ENCODE measurements at places on chromosomes 7 and 10.

GRCh38 chr10:34794835-34795234 lies 20.3 kb downstream of the PARD3 start:
- DNase-seq, result no peak

DNA sequence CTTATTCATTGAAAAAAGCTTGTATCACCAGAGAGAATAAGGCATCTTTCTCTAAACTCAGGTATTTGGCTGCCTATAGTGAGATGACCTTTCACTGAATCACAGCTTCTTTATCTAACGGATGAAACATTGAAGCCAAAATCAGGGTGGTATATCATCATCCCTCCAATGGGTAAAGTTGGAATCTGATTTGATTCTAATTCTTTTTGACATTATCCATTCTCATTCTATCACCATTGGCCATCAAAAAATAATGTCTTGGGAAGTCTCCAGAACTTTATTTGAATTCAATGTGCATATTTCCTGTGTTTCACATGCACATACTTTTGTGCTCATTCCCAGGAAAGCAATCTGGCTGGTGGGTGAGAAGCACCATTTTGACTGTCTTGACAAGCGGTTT lies 95.2 kb downstream of the PLPP4 start:
- DNase-seq, result no peak

DNA sequence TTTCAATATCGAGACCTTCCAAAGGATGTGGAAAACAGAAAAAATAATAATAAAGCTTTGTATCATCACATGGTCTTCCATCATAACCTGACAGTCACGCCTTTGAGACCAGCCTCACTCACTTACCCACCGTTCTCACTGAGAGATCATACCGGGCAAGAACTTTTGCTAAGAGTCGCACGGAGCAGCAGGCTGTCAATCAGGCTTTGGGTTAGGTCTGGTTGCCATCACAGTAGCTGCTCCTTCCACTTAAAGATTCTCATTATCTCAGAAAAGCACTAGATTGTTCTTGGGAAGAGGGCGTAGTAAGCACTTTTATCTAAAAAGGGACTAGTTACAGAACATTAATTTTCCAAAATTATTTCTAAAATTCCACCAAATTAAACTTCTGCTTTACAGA lies 2.0 kb downstream of the RELN start:
- DNase-seq, result no peak

GRCh38 chr10:105037022-105037421 lies 395.9 kb downstream of the SORCS3 start:
- DNase-seq, result no peak

- no peak for DNase-seq
Observed at GRCh38 chr7:2779051-2779450, 65.1 kb downstream of the GNA12 start.

- DNase-seq, result no peak
Observed at GRCh38 chr10:14366760-14367159, 36.0 kb upstream of the FRMD4A start.

DNA sequence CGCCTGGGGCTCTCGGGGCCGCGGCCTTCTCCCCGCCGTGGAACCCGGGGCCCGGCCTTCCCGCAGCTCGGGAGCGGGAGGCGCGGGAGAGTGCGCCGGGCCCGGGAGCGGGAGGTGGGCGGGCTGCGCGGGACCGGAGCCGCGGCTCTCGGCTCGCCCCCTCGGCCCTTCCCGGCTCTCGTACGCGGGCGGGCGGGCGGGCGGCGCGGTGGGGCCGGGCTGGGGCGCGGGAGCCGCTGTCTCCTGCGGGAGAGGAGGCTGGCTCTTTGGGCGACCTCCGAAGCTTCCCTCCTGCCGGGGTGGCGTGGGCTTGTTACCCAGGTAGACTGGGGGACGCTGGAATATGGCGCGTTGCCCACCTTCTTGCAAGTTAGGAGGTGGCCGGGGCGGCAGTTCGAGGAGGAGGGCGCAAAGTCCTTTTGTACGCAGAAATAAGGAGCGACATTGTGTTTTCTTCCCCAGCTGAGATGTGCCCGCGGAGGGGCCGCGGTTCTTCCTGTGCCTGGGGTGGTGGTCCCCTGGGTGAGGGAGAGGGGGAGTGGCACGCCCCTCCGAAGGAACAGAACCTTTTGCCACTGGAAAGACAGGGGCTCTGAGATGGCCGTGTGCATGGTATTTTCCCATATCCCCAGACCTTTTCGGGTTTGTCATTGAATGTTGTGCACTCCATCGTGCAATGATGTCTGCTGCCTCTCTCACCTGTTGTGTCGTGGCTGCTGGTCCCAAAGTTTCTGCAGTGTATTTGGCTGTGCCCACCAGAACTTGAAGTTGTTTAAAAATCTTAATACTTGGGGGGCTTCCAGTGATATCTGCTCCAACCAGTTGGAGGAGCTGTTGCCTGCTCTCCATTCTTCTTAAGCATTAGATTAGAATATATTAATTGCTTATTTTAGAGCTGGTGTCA lies 844 bp downstream of the NRF1 start:
- no peak for DNase-seq

DNA sequence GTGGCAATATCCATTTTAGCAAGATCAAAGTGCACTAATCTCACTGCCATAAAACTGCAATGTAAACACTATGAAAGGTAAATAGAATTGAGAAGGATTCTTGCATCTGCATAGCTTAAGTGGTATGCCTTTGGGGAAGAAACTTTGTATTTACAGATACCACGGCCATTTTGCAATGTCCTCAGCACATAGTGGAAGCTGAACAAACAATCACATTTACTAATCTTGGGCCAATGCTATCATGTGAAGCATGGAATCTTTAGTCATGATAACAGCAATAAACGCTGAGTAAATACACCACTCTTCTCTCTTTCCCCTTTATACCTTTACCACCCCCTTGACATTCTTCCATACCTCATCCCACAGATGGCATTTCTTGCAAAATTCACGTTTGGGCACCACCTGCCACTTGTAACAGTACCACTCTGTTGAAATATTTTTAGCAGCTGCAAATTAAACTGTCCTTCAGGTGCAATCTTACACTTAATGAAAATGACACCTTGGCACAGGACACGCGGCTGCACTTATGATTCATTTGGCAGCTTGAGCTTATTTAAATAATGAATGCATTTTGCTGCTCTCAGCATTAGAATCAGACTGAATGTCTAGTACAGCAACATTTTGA lies 171.8 kb downstream of the SEMA3A start:
- DNase-seq, result no peak

DNA sequence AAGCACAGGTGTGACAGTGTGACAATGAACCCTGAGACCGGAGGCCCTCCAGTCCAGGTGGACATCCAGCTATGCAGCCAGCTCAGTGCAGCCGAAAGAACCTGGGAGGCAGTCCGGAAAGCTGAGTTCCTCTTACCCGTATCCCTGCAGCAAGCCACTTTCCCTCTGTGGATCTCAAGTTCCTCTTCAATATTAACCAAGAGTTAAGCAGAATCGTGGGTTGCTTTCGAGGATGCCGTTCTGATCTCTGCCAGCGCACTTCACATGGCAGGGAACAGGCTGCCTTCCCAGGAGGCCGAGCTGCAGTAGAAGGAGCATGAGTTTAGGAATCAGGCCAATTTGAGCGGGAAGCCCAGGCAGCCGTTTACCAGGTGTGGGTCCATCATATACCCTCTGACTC lies 591.6 kb downstream of the SDK1 start:
- no peak for DNase-seq

DNA sequence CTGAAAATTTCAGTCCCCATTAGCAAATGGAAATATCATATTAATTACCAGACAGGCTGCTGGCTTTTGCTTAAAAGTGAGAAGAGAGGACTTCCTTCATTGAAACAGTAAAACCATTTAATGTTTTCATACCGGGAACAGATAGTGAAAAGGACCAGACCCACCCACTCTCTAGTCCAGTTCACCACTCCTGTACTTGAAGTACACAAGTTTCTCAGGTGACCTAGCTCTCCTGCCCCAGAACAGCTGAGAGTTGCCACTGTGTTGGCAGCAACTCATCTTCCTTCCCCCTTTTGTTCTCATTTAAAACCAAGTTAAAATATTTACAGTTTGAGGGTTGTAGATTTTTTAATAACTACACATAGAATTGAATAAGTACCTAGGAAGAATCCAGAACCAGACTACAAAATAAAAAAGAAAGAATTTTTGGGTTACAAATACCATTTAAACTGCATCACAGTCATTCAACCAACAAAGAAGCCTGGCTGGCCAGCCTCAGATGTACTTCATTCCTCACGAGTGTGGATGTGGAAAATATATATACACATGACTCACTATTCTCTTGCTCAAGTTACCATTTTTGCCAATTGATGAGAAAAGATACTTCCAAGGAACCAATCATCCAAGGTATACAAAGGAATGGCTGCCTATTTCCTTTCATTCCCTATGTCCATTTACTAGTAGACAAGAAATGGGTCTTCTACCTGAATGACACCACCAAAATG lies 68.1 kb downstream of the VPS41 start:
- DNase-seq, result no peak

DNA sequence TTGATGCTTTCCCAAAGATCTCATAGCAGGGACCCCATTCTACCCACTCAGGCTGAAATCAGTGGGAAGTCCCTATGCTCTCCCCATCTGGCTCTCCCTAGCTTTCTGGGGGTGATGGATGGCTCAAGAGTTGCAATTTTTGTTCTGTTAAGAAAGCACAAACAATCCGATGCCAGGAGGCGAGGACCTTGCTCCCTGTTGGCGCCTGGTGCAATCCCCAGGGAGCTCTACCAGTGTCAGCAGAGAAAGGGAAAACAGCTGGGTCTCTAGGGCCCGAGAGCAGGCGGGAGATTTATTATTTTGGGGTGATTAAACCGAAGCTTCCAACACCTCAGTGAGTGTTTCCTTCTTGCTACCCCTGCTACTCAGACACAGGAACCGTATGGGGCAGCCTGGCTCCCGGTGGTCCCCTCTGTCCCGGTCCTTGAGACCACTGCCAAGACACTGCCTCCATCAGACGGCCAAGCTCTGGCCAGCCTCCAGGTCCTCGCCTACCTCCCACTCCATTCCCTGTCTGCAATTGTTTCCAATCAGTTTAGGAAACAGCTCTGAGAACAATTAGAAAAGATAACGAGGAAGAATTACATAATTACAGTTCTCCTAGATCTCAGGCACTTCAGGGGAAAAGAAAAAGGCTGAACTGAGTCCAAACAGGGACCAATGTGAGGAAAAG lies 147.9 kb downstream of the PLXNA4 start:
- no peak for DNase-seq

GRCh38 chr7:38182450-38182849 lies 4.4 kb downstream of the STARD3NL start:
- no peak for DNase-seq

DNA sequence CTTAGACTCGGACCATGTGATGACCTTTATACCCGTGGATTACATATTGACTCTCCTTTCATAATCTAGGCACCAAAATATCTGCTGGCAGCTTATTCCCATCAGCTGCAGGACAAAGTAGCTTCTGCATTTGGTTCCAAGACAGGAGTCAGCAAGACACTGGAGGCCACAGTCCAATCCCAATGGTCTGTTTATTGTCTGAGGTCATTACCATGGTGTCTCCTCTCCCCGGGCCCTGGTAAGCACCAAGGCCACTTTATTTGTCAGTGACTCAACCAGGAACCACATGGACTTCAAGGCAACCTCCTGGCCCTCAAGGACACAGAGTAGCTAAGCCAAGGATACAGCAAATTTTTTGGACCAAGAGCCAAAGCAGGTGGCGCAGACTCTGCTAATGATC lies 36.1 kb downstream of the KCNMA1 start:
- no peak for DNase-seq

- DNase-seq, result no peak
Observed at GRCh38 chr7:152054367-152055230, 29.1 kb downstream of the GALNT11 start.

GRCh38 chr10:52220947-52221346 lies 93.1 kb upstream of the DKK1 start:
- no peak for DNase-seq

- peak; percentile 54 for DNase-seq
Observed at GRCh38 chr10:2839081-2839725, 228.1 kb upstream of the PFKP start.

- no peak for DNase-seq
Observed at GRCh38 chr7:44760034-44760580, 11.5 kb downstream of the ZMIZ2 start.

DNA sequence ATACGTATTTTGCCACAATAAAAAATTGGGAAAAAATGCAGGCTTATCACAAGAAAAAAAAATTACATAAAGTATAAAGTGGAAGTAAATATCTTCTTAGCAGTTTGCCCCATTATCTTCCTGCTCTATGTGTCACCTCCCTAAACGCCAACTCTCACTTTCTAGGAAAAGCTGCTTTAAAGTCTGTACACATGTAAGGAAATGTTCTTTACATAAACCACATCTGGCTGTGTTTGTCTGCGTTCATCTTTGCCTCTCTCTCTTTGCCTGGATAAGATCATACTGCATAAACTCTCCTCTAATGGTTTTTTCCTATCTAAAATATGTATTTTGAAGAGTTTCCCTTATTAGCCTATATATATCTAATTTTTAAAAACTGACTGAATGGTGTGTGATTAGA lies 23.0 kb upstream of the UMAD1 start:
- no peak for DNase-seq

GRCh38 chr10:24465124-24465874 lies 256.4 kb downstream of the KIAA1217 start:
- no peak for DNase-seq

DNA sequence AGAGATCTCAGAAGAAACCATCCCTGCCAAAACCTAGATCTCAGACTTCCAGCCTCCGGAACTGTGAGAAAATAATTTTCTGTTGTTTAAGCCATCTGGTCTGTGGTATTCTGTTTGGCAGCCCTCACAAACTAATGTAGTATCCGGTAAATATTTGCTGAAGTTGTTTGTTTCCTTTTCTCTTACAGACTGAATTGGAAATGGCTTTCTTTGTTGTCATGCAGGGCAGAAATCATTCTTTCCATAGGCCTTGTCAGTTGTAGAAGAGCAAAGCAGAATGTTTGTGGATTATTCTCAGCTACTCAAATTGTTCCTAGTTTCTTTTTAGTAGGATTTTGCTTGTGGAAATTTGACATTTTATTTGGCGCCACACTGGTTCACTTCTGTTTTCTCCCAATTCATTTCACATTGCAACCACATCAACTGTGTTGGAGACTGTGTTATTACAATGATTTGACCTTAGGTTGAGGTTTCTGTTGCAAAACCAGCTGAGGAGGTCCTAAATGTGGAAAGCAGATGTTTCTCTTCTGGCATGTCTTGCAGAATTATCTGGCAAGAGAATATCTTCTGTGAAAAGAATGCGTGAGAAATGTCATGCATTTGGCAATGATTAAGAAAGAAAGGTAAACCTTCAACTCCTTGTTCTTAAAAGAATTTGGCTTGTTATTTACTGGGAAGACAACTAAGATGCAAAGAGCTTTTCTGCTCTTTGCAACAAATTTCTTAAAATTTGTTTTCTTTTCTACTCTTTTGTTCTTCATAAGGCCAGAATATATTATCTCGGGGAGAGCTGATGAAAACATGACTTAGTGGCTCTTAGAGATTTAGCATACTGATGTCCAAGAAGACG lies 25.8 kb downstream of the ACTA2 start:
- no peak for DNase-seq

- no peak for DNase-seq
Observed at GRCh38 chr7:113783403-113783802, 135.4 kb downstream of the PPP1R3A start.

- no peak for DNase-seq
Observed at GRCh38 chr7:96300502-96300901, 21.4 kb downstream of the SLC25A13 start.

- no peak for DNase-seq
Observed at GRCh38 chr10:23918839-23919238, 290.1 kb upstream of the KIAA1217 start.

- no peak for DNase-seq
Observed at GRCh38 chr10:61304746-61305145, 148.4 kb downstream of the TMEM26 start.
